ENCODE measurements at places on chromosomes 6 and 20.

- no peak for DNase-seq
Observed at GRCh38 chr20:64044484-64045247, 4.8 kb downstream of the SOX18 start.

DNA sequence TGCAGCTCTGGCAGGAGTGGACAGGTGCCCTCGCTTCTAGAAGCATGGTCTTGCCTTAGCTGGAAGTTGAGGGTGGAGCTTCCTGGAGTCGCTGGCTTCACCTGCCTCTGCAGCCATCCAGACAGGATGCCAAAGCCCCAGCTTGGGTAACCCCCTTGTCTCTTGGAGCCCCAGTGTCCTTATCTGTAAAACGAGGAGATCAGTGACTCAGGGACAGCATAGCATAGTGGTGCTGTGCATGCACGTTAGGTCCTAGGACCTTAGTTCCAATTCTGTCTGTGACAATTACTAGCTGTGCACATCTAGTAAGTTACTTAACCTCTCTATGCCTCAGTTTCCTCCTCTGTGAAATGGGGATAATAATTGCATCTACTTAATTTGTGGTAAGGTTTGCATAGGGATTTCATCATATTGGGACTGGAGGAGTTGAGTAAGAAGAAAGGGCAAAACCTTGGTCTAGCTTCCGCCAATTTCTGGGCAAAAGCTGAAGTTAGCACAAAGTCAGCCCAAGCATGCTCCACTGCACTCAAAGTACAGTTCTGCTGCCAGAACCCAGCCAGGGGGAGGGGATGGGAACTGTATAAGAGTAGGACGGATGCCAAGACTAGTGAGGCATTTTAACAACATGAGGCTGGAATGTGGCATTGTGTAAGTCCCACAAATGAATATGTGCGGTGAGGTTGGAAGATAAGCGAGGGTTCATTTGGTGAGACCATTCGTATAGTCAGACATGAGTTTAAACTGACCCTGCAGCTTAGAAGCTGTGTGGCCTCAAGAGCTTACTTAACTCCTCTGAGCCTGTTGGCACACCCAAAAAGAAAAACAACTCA is 24.5 kb downstream of the TOX2 start:
- no peak for DNase-seq

- no peak for DNase-seq
Observed at GRCh38 chr6:33750244-33750991, 3.7 kb upstream of the IP6K3 start.

GRCh38 chr6:118632359-118632758 is 19.0 kb downstream of the CEP85L start:
- DNase-seq, result no peak

DNA sequence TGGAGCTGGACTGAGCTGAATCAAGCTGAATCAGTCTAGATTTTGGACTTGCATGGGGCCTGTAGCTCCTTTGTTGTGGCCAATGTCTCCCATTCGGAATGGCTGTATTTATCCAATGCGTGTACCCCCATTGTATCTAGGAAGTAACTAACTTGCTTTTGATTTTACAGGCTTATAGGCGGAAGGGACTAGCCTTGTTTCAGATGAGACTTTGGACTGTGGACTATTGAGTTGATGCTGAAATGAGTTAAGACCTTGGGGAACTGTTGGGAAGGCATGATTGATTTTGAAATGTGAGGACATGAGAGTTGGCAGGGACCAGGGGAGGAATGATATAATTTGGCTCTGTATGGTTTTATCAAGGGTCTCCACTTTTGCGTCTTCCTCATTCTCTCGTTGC is 3.0 kb upstream of the TMEM170B start:
- no peak for DNase-seq

DNA sequence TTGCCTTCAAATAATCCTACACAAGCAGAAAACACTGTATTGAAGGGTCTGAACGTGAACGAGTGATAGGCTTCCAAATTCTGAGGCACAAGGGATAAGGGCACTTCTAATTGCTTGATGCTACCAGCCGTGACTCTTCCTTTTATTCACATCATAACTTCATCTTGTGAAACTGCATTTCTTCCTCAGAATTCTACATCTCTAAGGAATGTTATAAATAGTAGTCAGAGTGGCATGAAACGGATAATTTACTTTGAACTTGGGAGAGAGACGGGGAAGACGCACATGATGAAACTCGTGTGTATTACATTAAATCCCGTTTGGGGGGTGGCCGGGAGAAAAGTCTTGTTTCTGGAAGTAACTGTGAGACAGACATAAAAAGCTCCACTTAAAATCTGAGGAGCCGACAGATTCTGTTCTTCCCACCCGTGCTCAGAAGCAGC is 754 bp downstream of the HDDC2 start:
- no peak for DNase-seq

DNA sequence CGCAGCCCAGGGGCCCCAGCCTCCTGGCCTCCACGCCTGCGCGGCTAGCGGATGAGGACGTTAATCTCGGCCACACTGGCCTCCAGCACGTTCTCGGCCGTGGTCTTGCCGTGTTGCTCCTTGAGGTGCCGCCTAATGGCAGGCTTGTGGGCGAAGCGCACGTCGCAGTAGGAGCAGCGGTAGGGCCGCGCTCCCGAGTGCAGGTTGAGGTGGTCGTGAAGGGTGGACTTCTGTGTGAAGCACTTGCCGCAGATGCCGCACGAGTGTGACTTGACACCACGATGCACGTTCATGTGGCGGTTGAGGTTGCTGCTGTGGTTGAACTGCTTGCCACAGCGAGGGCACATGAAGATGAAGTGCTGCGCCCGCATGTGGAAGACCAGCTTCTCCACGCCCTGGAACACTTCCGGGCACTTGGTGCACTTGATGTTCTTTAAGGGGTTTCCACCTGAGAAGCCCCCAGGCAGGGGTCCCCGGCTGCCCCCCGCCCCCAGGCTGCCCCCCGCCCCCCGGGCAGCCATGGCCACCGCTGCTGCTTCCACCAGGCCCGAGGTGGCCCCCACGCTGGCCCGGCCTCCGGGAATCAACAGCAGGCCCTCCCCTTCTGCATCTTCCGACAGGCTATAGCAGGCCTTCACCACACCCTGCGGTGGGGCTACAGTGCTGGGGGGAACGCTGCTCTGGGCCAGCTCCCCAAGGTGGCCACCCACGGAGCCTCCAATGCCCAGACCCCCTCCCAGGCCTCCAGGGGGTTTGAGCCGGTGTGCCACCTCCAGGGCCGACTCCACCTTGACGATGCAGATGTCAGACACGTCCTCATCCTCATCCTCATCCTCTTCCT is 1.8 kb downstream of the ZBTB12 start:
- DNase-seq, result no peak

DNA sequence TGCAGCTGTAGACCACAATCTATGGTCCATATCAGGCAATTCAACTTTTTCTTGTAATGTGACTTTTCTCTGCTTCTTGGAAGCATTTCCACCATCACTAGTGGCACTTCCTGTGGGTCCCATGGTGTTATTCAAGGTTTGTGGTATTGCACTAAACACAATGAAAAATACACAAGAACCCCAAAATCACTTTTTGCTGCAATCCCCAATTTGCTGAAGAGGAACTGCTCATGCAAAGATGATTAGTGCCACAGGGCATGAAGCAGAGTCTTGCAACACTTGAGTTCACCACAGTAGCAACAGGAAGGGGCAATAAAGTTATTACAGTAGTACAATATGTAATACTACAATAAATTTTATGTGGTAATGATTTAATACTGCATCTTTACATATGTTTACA is 16.8 kb upstream of the TAAR1 start:
- no peak for DNase-seq

GRCh38 chr6:25482996-25483395 is 169.0 kb upstream of the SCGN start:
- no peak for DNase-seq

GRCh38 chr20:34824026-34824425 is 1.4 kb downstream of the NCOA6 start:
- DNase-seq, result no peak

- DNase-seq, result no peak
Observed at GRCh38 chr20:59346061-59346460, 45.6 kb downstream of the EDN3 start.

GRCh38 chr6:85913001-85913400 is 270.3 kb upstream of the SYNCRIP start:
- DNase-seq, result no peak

DNA sequence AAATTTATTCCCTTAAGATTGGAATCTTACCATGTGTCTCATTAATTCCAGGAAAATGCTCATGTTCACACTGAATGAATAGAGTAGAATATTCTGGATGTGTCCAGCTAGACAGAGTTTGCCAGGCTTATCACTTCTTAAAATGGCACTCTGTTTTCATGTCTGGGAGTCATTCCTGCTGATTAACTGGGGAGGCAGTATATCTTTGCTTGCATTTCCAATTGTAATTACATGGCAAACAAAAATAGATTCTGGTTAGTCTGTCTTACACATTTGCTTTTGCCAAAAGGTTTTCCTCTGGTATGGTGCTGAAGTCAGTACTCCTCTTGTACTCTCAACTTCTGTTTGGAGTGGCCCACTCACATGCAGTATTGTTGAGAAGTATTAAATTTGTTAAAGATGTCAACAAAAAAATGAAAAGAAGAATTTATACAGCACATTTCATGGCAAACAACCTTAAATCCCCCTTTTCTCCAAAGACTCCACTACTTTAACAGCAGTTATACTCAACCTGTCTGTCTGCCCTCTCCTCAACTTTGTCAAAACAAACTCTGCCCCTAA is 70.2 kb downstream of the TENT5A start:
- DNase-seq, result no peak

Data from thymus (tissue), 14 donors.